ENCODE measurements at places on chromosomes 3 and 15. TPM values are rescaled to one million over a fixed set of nuclear protein-coding genes. Genes with fewer than 3 reads are reported as not detected.

TTLL13 gene
- not detected for total RNA-seq

CLDN16 gene
- not detected for total RNA-seq

TPRG1 gene
- total RNA-seq: not detected

TF gene
- not detected for total RNA-seq

LSMEM2 gene
- total RNA-seq: not detected

PIERCE2 gene
- total RNA-seq: 2.4 TPM

DAZL gene
- not detected for total RNA-seq

PIGZ gene
- total RNA-seq: 0.34 TPM

TMIE gene
- total RNA-seq: not detected

SYNPR gene
- total RNA-seq: not detected

MCTP2 gene
- total RNA-seq: 1.8 TPM
